ENCODE measurements at places on chromosomes 16 and 17.

- DNase-seq, result no peak
Observed at GRCh38 chr16:88813269-88814143, 1.8 kb upstream of the APRT start.

- no peak for DNase-seq
Observed at GRCh38 chr16:54475019-54475601, 188.5 kb upstream of the IRX3 start.

GRCh38 chr16:50386139-50386538 is 17.4 kb upstream of the BRD7 start:
- DNase-seq, result no peak

DNA sequence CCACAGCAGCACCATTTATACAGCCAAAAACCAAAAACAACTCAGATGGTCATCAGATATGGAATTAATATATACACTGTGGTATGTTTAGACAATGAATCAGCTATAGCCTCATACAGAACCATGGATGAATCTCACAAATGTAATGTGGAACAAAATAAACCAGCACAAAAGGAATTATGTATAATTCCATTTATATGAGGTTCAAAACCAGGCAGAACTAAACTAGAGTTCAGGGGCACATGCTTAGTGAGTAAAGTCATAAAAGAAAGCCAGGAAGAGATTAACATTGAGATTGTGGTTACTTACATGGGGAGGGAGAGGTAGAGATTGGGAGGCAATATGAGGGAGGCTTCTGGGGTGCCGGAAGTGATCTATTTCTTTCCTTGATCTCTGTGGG is 231.1 kb downstream of the COPRS start:
- DNase-seq, result no peak

DNA sequence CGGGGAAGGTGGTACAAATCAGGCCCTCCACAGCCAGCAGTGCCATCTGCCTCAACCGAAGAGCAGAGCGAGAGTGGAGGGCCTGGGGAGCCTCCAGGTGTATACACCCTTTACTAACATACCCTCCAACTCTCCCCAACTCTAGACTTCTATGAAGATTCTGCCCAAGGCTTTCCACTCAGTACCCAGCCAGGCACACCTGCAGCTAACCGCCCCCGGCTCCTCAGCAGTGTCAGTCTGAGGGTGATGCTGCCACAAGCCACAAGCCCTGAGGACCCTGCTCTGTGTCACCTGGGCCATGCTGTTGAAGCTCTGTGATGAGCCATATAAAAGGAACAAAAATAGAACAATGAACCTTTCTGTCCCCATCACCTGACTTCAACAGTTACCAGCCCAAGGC is 3.8 kb downstream of the CENPV start:
- DNase-seq, result no peak

- DNase-seq, result no peak
Observed at GRCh38 chr16:69329369-69330285, 761 bp downstream of the PDF start.

GRCh38 chr16:72302332-72302731 is 130.4 kb upstream of the PMFBP1 start:
- no peak for DNase-seq

DNA sequence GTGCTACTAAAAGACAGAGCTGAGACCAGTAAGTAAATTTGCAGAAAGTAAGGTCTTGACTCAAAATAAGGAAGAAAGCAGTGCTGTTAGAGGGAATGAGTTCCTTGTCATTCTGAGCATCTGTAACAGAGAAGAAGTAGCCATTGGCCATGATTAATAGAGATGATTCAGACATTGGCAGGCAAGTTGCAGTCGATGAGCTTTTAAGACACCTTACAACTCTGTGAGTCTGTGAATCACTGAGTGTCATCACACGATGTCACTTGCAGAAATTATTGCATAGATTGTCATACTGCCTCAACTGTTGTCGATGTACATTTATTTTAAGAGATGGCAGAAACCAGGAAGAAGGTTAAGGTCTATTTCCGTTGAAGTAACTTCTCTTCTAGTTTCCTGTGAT is 201.1 kb upstream of the CDH13 start:
- no peak for DNase-seq

GRCh38 chr16:63789603-63790002 is 1332.3 kb downstream of the CDH11 start:
- DNase-seq, result no peak

DNA sequence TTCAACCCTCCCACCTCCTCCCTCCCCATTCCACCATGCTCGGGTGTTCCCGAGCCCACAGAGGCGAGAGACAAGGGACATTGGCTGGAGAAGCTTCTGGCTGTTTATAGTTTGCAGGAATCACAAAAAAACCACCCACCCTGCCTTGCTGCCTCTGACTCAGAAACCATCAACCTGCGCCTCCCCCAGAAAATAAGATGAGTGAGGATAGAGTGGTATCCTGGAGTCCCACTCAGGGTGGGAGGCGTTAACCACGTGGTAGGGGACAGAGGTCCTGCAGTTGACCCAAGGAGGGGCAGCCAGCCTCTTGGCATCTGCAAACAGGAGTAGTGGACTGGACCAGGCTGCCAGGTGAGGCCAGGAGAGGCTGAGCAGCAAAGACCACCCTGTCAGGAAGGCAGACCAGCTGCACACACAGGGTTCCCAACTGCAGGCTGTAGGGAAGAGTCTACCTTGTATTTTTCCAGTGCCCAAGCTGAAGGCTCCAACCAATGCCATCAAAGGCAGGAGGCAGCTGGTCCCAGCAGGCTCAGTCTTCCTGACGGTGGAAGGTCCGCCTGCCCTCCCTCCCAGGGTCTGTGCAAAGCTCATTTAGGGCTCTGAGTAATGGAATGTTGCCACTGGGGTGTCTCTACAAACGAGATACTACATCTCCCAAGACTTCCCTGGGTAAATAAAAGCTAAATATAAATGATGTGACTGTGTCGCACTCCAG is 201.5 kb upstream of the TNRC6C start:
- no peak for DNase-seq

- DNase-seq, result no peak
Observed at GRCh38 chr17:49574323-49574781, 1.3 kb upstream of the NXPH3 start.

- DNase-seq, result no peak
Observed at GRCh38 chr16:67184453-67184994, 761 bp upstream of the MATCAP1 start.

- no peak for DNase-seq
Observed at GRCh38 chr17:28597606-28598383, 1.0 kb downstream of the SPAG5 start.

GRCh38 chr16:66549284-66550131 is at the start of gene TK2:
TK2 (minus strand) TSS chr16:66550122; CDS start chr16:66550061, 61 bp downstream.
- peak; percentile 39 for DNase-seq

DNA sequence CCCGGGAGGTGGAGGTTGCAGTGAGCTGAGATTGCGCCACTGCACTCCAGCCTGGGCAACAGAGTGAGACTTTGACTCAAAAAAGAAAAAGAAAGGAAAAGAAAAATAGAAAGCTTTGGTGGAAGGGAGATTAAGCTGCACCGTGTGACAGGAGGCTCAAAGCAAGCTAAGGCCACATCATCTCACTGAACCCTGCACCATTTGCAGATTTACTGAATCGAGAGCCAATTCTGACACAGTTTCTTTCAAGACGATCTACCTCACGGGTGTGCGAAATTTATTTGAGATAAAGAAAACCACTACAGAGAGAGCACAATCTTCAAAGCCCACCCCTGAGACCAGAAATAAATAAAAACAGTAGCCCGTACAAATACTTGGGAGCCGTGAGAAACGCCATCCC is 49.6 kb downstream of the RTN4RL1 start:
- no peak for DNase-seq

DNA sequence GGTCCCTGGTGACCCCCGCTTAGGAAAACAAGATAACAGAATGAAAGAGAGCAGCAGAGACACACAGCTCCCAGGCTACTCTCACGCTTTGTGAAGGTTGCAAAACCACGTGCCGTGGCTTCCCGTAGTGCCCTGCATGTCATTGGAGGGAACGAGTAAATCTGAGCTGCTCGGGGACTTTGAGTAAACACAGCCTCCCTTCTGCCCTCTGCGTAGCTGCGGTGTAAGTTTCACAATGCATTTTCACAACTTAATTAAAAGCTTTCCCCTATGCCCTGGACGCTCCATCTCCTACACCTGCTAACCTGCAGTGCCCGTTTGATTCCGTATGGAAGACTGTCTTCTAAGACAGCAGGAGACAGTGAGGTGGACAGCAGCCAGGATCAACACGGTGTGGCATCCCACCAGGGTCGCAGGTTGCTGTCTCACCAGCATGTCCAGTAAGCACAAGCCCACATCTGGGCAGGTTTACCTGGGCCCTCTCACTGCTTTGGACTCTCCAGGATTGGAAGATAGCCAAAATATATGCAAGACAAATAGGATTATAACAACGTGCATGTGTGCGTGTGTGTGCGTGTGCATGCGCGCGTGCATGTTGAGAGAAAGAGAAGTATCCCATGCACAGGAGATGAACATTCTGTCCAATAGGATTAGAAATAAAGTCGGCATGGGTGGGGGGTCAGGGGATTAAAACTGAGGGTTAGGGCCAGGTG is 116.4 kb upstream of the RCVRN start:
- no peak for DNase-seq

DNA sequence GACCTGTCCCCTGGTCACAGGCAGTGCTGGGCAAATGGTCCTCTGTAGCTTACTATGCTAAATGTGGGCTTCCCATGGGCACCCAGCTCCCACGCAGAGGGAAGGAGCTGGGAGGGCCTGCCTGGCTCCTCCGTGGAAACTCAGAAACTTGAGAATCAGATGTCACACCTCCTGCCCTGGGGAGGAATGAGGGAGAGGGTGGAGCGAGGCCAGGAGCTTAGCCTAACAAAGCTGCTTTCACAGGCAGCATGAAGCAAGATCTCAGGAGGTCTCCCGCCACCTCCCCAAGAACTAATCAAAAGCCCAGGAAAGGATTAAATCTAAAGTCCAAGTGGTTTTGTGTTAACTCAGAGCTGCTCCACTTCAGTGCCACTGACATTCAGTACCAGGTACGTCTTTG is 33.6 kb upstream of the XYLT2 start:
- no peak for DNase-seq

GRCh38 chr17:12180644-12181261 is 160.1 kb downstream of the MAP2K4 start:
- DNase-seq, result no peak

DNA sequence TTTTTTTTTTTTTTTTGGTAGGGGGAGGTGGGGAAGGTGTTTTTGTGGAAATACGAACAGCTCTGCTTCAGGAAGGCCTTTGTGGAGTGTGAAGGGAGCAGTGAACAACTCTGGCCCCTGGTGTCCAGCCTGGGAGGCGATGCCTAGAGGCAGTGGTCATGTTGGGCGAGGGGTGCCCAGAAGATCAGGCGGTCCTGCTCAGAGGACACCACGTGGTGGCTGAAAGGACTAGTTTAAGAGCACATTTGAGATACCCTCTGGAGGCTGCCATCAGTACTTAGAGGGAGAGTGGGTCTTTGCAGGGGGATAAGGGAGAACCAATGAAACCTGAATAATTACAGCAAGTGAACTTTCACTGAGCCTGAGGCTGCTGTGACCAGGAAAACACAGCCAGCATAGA is 40.1 kb upstream of the RHOT1 start:
- DNase-seq, result no peak

DNA sequence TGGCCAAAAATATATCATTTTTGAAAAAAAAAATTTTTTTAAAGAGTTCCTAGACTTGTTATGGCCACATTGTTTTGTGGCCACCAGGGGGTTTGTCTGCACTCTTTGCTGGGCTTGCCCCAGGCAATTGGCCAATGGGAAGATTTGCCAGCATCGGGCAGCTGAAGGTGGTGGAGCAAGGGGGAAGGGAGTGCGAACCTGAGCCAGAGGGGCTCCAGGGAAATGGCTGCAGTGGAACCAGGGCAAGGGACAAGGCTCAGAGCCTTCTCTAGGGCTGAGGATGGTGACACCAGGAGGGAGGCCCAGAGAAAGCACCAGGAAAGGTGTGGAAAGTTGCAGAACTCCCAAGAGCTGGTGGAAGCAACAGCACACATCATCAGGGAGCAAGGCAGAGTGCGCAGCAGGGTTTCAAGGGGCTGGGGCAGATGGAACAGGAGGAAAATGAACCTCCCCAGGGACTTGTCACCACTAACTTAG is 15.5 kb upstream of the CMIP start:
- no peak for DNase-seq

DNA sequence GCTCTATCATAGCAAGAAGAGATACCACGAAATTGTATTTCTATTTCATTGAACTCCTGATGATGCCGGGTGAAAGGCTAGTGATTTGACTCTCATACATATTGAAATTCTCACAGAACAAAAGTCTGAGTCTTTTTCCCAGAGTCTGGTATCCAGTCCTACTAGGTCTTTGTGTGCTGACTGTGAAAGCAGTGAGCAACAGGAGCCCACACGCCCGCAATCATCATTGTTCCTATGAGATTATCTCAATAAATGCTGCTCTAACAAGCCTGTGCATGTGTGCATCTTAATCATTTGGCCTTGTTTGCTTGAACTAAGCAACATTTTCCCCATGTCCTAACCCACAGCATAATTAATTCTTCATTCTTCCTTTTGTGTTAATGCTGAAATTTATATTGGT is 1466.0 kb downstream of the CDH11 start:
- DNase-seq, result no peak

- no peak for DNase-seq
Observed at GRCh38 chr16:71626018-71626857, at the start of gene MARVELD3. MARVELD3 (plus strand) TSS chr16:71626184; CDS start chr16:71626230, 46 bp downstream.

- no peak for DNase-seq
Observed at GRCh38 chr16:17775061-17775460, 304.3 kb upstream of the XYLT1 start.

- DNase-seq, result no peak
Observed at GRCh38 chr17:34586346-34586846, 7.0 kb downstream of the TMEM132E start.

GRCh38 chr17:63544467-63545301 is 5.6 kb upstream of the DCAF7 start:
- DNase-seq, result no peak

DNA sequence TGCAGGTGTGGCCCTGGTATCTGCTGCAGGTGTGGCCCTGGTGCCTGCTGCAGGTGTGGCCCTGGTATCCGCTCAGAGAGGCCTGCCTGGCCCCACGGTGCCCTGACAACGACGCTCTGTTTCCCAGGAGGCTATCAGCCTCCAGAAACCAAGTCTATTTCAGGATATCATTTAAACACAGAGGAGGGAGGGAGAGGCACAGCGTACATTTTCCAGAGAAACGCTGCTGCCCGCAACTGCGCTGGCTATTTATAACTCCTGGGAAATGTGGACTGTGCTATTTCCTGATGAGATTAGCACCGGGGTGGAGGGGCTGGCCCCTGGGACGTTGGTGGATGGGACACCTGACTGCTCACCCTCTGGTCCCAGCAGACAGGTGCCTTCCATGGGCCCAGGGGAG is 22.5 kb downstream of the TIMM22 start:
- DNase-seq, result no peak
